Thoracic aorta (tissue), 2 donors: ENCODE measurements at places on chromosomes 6 and 20. TPM values are rescaled to one million over a fixed set of nuclear protein-coding genes. Genes with fewer than 3 reads are reported as not detected.

DNA sequence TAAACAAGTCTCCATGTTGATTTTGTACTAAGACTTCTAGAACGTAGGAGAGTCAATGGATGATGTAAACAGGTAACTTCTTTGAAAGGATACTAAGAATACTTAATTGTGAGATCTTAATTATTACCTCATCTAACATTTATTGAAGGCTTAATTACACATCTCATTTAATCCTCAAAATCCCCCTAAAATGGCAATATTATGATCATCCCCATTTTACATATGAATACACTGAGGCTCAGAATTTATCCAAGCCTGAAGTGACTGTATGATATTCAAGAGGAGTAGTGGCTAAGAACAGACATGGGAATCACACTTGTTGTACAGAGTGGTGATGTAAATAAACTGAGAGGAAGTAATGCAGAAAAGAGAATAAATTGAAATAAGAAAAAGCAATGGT, 22.9 kb downstream of the NOL7 start:
- no peak for DNase-seq

DNA sequence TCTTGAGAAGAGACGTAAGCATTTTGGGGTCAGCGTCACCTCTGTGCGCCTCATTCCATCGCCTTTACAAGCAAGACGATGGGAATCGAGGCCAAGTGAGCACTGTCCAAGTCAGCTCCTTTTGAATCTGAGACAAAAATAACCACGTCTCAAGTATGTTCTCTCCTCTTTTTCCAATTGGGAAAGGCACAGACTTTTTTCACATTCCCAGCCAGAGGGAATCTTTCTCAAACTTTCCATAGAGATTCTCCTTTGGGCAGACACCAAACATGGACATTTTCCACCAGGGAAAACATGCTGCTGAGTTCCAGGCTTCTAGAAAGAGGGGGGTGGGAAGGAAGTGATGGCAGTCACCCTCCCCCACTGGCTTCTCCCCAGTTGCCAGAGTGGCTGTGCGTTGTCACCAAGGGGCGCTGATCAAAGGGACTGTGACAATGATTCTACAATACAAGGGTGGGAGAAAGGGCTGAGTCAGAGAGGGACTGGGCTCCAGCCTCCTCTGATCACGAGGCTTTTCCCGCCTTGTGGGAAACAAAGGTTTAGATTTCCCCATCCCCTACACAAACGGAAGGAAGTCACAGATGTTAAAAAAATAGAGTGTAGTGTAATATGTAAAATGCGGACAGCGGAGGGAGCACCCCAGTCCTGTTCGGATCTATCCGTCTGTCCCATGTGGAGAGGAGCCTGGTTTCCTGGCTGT, 281.9 kb upstream of the RNF24 start:
- DNase-seq = no peak

GRCh38 chr20:62318400-62319345, 15.9 kb downstream of the ADRM1 start:
- no peak for DNase-seq

- DNase-seq = no peak
These were observed 18.1 kb downstream of the PMEPA1 start for GRCh38 chr20:57691699-57692098.

The TFAP2A gene
- total RNA-seq = 0.78 TPM

DNA sequence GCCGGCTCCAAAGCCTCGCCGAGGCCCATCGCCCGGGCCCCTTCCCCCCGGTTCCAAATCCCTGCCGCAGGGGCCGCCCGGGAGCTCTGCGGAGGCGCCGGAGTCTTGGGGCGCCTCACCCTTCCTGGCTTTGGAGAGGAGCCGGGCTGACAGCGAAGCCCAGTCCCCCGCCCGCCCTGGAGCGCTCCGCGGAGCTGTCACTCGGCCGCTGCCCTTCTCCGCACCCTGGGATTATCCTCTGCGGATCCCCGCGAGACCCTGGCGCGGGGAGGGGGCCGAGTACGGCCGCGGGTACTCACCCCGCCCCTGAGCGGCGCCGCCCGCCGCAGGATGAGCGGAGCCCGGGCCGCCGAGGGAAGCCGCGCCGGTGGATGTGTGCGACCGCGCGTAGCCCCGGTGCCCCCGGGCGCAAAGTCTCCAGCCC, 343 bp downstream of the SNAP91 start:
- DNase-seq = no peak

GRCh38 chr20:22861990-22862389, 173.1 kb upstream of the SSTR4 start:
- DNase-seq = no peak

The COL9A3 gene
- 3.1 TPM for total RNA-seq

GRCh38 chr6:35068206-35068605, 72.9 kb downstream of the TCP11 start:
- no peak for DNase-seq

The EYA4 gene
- total RNA-seq = 3.0 TPM

DNA sequence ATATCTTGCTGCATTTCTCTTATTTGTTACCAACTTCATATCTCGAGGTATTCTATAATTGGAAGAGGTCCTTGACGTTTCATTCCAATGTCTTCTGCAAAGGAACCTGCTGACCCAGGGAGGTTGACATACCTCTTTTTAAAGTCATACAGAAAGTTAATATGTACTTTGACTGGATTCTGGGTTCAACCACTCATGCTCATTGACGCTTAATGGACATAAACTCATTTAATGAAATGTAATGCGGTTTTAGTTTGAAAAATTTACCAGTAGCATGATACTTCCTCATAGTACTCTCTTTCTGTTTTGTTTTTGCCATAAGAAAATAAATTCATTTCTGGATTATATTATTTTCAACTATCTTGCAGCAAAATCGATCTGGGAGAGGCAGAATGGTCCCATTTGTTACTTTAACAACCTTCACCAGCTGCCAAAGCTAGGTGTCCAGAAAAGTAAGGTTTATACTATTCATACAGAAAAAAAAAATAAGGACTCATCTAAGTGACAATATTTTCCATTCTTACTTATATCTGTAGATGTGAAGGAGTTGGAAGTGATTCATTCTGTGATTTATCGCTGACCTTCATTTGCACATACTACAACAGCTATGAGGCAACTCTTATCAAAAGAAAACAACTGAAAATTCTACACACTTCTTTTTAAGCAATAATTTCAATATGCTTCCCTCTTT, 101.6 kb downstream of the ATXN1 start:
- DNase-seq = no peak

DNA sequence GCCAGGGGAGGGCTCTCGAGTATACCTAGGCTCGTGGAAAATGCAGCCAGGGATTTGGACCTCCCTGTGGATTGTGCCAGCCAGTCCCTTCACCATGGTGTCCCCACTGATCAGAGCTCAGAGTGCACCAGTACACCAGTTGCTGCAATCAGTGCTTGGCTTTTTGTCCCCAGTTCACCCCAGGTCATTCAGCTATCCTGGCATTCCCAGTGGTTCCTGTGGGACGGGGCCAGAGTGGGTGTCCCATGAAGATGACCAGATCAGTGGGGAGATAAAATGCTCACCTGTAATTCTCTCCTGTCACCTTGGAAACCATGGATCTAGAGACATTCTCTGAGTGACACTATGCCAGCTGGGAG, 23.8 kb downstream of the MAS1 start:
- DNase-seq = no peak

DNA sequence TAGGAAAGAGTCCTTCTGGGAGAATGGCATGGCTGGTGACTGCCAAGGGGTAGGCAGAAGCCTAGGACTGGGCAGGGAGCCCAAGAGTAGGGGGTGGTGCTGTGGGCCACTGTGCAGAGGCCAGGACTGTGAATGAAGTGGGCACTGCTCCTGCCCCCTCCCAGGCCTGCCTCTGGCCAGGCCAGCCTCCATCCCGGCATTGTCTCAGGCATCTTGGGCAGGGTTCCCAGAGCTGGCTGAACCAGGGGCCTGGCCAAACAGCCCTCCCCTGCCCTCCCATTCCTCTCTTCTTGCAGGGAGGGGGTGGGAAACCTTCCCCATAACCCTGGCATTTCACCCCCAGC, 81.6 kb downstream of the MRPL14 start:
- no peak for DNase-seq

- DNase-seq = no peak
These were observed 183.7 kb downstream of the UNC5CL start for GRCh38 chr6:40855168-40855880.

DNA sequence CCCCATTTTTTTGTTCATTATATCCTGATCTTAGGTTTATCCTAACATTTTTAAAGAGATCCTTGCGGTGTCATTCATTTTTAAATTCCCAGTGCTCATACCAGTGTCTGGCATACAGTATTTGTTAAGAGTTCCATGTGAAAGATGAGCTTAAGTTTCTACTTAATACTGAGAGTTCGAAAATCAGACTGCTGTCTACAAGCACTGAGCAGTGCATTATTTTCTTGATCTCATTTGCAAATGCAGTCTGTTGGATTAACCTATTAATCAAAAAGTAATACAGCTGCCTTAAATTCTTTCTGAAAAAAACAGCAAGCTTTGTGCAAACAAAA, 663 bp downstream of the COQ3 start:
- no peak for DNase-seq
